ENCODE measurements at places on chromosomes 7 and 10. TPM values are rescaled to one million over a fixed set of nuclear protein-coding genes. Genes with fewer than 3 reads are reported as not detected.

DNA sequence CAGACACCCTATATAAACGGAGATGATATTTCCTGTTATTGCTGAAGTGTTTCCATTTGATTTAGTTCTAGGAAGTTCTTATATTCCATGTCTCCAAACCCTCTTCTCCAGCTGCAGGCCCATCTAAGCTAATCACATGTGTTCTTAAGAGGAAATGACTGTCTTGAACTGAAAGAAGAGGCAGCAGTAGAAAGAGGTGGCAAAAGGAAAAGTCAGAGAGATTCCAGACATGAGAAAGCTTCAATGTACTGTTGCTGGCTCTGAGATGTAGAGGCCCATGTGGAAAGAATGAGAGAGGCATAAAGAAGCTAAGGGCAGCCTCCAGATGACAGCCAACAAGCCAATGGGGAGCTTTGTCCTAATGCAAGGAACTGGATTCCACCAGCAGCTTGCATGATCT, 287.2 kb downstream of the GFRA1 start:
- no peak for DNase-seq

GRCh38 chr10:44249490-44249889, 135.4 kb downstream of the CXCL12 start:
- DNase-seq: no peak

DNA sequence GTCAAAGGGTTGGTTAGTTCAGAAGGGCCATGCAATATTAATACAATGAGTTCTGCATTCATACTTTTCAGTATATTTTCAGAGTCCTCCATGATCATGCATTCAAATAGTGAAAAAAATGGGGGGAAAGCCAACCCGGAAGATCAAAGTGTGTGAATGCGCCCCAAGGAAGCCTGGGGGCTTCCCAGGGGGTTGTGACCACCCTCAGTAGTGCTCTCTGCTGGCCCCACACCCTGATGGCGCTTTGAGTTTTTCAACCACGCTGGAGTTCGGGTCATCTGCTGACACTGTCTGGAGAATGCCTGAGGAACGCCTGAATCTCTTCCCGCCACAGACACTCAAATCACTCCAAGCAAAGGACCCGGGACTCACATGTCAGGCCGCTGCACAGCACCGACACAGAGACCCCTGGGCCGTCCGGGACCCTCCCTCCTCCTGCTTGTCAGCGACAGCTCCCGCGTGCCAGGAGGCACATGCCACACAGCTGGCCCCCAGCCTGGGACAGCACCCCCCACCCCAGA, 1.0 kb downstream of the TNS3 start:
- no peak for DNase-seq

DNA sequence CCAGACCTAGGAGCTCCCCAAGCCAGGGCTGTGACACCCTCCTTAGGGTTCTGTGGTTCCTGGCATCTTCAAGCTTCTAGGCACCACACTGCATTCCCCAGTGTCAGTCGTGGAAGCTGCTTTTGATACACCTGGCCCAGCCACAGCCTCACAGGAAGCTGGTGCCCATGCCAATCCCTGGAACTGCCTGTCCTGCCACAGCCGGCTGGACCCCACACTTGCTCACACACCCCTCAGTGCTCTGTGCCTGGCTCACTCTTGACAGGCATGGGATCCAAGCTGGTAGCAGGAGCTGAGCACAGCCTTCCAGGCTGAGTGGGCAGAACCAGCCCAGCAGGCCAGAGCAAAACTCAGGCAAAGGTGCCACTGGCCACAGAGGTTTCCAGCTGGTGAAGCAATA, 21.8 kb downstream of the LRRC72 start:
- no peak for DNase-seq

DNA sequence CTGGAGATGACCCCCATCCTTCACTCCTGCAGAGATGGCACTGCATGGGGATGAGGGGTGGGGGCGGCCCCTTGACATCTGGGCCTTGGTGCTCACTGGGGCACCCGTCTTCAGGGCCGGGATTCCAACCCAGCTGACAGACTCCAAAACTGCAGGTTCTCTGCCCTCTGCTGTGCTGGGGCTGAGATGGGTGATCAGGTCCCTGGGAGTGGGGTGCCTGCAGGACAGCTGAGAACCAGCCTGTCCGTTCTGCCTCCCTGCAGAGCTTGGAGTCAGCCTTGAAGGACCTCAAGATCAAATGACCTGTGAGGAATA, 14.3 kb downstream of the PDAP1 start:
- DNase-seq: no peak

GRCh38 chr7:158633055-158633956, 45.7 kb upstream of the PTPRN2 start:
- DNase-seq: no peak

DNA sequence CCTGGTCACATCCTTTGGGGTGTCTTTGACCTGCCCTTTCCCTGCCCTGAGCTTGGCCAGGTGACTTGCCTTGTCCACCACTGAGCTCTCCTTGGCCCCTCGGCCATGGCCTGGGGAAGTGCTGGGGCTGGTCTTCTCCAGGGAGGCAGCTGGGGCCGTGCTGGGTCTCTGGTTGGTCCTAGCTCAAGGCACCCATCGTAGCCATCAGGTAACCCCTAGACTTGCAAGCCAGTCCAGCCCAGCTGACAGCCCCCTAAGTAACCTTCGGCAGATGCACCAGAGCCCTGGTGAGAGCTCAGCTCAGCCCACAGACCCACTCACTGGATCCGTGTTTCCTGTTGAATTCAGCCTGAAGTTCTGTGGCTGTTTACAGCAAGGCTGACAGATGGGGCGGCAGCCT, 176.2 kb upstream of the SHH start:
- DNase-seq: no peak

Gene MTERF1
- 18.4 TPM for total RNA-seq

Gene PTPRN2
- 18.1 TPM for total RNA-seq

Gene OPN4
- total RNA-seq: not detected

Gene CRYGN
- 1.4 TPM for total RNA-seq

Gene PAX4
- total RNA-seq: not detected

All from spinal cord (tissue), 10 donors.